ENCODE measurements at places on chromosomes 12 and 14.
A peak's percentile ranks its signal among the peaks of the same experiment; 100 is the strongest.

DNA sequence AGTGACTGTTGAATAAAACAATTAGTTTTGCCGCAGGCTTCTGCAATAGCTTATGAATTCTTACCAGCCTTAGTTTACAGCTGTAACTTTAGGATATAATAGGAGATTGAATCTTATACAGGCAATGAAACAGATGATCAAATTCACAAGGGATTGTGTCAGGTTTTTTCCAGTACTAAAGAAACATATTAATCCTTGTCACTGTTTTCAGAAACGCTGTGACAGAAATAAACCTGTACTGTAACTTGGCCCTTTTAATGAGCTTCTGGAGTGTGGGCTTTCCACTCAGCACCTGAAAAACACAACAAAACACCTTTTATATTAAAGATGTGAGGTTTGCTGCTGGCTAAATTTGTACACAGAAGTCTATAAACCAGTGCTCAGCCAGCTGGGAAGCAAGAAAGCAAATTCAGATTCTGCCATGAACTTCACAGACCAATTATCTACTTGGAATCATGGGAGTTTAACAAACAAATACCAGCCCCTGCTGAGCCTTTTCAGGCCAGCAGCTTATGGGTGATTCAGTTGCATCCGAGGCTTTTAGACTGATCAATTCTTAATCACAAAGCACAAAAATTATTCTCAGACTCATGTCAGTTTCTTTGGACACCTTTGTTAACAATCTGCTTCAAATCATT, 109.5 kb downstream of the FOXG1 start:
- no peak for DNase-seq

- DNase-seq = no peak
Observed at GRCh38 chr12:26704214-26704613, 128.8 kb downstream of the ITPR2 start.

DNA sequence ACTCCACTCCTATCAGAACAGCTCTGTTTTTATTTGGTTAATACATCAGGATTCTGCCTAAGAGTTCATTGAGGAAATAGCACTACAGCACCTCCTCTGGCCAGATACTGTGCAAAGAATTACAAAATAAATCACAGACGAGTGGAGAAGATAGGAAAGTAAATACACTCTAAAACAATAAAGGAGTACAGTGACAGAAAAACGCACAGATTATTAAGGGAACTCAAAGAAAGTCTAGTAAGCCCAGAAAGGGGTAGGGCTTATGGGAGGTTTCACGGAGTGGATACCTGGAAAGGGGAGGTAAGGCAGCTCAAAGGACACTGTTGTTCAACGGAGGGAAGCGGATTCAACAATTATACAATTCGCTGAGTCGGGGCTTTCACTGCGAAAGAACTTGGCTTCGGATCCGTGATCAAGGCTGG, 5.5 kb downstream of the OR10AD1 start:
- DNase-seq = no peak

- peak; percentile 18 for DNase-seq
Observed at GRCh38 chr14:64880221-64881121, 764 bp upstream of the SPTB start.

- no peak for DNase-seq
Observed at GRCh38 chr12:49909356-49909755, 5.7 kb upstream of the FAIM2 start.

Measured in activated T-helper 1 cell treated with anti-CD3 and anti-CD28 coated beads, Interleukin-2, amount 50 U/mL, for 16 hours (primary cell).